ENCODE measurements at places on chromosomes 16 and 17. TPM values are rescaled to one million over a fixed set of nuclear protein-coding genes. Genes with fewer than 3 reads are reported as not detected.

The BRIP1 gene
- 7.6 TPM for total RNA-seq

The PDE6G gene
- total RNA-seq = not detected

The MAPT gene
- 204 TPM for total RNA-seq

The KCNH6 gene
- total RNA-seq = 0.69 TPM

The TERB1 gene
- 0.23 TPM for total RNA-seq

The WNT3 gene
- 10.4 TPM for total RNA-seq

The CLEC18A gene
- 0.69 TPM for total RNA-seq

The IL17C gene
- not detected for total RNA-seq

The MYH8 gene
- total RNA-seq = under 0.01 TPM

The ITGAE gene
- total RNA-seq = 13.6 TPM

The FA2H gene
- 0.23 TPM for total RNA-seq

The CCL2 gene
- 4.8 TPM for total RNA-seq

The NKD1 gene
- 10.6 TPM for total RNA-seq

The PLEKHG4 gene
- total RNA-seq = 3.7 TPM

The SLC12A3 gene
- total RNA-seq = not detected

The KRT12 gene
- total RNA-seq = not detected

The ABCA9 gene
- 8.8 TPM for total RNA-seq

The MT1G gene
- not detected for total RNA-seq

The PDILT gene
- not detected for total RNA-seq

The COTL1 gene
- 82.6 TPM for total RNA-seq

The USP43 gene
- 5.1 TPM for total RNA-seq

The COX10 gene
- 20.1 TPM for total RNA-seq

The LRRC75A gene
- 9.0 TPM for total RNA-seq
